ENCODE measurements at places on chromosomes 3 and 15.

DNA sequence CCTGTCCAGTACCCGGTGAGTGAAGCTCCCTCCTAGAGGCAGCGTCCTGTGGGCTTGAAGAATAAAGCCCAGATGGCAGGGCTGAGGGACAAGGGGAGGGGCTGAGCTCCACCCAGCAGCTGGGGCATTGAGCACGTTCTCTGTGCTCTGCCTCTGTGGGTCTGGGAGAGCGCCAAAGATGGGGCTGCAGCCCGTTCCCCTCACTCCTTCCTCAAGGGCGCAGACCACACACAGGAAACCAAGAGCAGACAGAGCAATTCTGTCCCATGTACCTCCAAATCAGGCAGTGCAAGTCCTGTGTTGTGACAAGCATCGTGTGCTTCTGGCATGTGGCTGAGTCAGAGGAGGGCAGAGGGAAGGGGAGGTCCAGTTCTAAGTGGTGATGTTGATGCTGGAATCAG is 15.7 kb upstream of the KIF23 start:
- no peak for DNase-seq

GRCh38 chr3:146814601-146815315 is 209.6 kb upstream of the PLSCR5 start:
- no peak for DNase-seq

- no peak for DNase-seq
These were observed 118.3 kb downstream of the TIGIT start for GRCh38 chr3:114411811-114412803.

- DNase-seq, result no peak
These were observed 28.2 kb downstream of the PSMD6 start for GRCh38 chr3:63995086-63995485.

DNA sequence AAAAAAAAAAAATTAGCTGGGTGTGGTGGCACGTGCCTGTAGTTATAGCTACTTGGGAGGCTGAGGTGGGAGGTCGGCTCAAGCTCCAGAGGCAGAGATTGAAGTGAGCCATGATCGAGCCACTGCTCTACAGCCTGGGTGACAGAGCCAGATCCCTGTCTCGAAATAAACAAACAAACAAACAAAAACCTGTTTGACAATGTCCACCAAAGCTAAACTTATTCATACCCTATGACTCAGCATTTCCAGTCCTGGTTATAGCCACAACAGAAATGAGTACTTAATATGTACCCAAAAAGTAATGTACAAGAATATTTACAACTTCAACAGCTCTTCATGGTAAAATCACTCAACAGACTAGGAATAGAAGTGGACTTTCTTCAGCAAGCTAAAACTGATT is 31.1 kb downstream of the SERP1 start:
- no peak for DNase-seq

DNA sequence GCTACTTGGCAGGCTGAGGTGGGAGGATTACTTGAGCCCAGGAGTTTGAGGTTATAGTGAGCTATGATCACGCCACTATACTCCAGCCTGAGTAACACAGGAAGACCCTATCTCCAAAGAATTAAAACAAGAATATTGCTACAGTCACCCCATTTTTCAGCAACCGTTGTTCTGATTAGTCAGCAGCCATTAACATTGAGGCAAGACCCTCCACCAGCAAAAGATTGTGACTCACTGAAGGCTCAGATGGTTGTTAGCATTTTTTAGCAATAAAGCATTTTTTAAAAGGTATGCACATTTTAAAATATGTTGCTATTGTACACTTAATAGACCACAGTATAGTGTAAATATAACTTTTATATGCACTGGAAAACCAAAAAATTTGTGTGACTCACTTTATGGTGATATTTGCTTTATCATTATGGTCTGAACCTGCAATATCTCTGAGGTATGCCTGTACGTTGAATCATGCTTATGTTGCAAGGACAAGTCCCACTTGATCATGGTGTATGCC is 492.6 kb downstream of the SQOR start:
- no peak for DNase-seq

GRCh38 chr3:183698318-183698751 is 738 bp downstream of the YEATS2 start:
- DNase-seq, result peak; percentile 30

GRCh38 chr3:132659365-132660051 is at the start of gene ACAD11:
TSS of gene ACAD11 (minus strand) at chr3:132659809. CDS start at chr3:132659751, 58 bp downstream.
- DNase-seq, result peak; percentile 62

DNA sequence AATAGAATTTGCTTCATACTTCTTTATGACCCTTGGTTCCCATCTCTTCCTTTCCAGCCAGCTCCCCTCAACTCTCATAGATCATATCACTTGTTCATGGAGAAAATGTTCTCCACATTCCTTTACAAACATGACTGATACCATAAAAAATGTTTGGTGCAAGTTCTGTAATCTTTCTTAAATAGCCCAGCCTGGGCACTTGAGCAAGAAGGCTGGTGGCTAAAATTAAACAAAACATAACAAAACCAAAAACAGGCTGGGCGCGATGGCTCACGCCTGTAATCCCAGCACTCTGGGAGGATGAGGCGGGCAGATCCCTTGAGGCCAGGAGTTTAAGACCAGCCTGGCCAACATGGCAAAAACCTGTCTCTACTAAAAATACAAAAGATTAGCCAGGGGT is 8.9 kb upstream of the POLR2M start:
- DNase-seq, result no peak

GRCh38 chr3:120300971-120301370 is 15.9 kb upstream of the GPR156 start:
- DNase-seq, result no peak

- DNase-seq, result no peak
These were observed 619.0 kb upstream of the GOLIM4 start for GRCh38 chr3:168714609-168715240.

- DNase-seq, result peak; percentile 56
These were observed at the start of gene MRAS for GRCh38 chr3:138347960-138348753. TSS of gene MRAS (plus strand) at chr3:138348579. CDS start at chr3:138372884, 24,305 bp downstream.

- DNase-seq, result no peak
These were observed 749.5 kb downstream of the ROBO1 start for GRCh38 chr3:79018265-79018664.

GRCh38 chr15:83190450-83190849 is 17.2 kb downstream of the HDGFL3 start:
- DNase-seq, result no peak

- no peak for DNase-seq
These were observed 388.0 kb downstream of the ZBTB20 start for GRCh38 chr3:114758831-114759699.

- no peak for DNase-seq
These were observed 118.9 kb downstream of the MAGI1 start for GRCh38 chr3:65919826-65920225.

DNA sequence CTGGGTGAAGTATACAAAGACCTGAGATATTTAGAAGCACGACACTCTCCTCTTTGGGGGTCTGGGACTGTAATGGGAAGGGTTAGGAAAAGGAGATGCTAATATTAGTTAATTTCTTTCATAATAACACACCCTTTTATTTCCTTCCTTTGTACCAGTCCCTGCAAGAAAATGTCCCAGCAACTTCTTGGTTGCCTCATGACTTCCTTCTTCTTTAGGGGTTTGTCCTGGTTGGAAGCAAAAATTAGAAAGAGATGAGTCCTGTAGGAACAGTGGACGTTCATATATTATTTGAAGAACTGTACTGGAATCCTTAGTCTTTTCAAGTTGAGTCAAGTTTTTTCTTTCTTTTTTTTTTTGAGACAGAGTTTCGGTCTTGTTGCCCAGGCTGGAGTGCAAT is 227.8 kb upstream of the TBL1XR1 start:
- no peak for DNase-seq

DNA sequence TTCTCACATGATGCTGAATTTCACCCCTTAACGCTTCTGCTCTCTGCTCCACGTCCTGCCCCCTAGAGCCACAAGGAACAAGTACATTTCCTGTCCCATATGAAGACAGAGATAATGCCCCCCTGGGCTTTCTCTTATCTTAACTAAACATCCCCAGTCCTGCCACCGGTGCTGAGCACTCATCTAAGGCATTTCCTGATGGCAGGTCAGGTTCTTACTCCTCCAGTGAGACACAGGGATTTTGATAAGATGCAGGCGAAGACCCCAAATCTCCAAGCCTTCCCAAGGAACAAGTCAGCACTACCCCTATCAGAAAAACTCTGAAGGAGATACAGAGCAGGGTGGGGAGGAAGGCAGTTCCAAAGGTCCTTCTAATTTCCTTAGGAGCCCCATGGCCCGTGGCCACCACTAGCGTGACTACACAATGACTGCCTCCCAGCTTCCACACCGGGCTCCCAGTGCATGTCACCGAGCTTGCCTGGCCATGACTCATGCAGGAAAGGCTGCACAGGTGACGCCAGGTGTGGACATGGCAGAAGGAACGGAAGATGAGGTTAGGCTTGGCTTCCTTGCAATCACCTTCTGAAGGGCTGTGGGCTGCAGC is 152.9 kb downstream of the XXYLT1 start:
- DNase-seq, result no peak

DNA sequence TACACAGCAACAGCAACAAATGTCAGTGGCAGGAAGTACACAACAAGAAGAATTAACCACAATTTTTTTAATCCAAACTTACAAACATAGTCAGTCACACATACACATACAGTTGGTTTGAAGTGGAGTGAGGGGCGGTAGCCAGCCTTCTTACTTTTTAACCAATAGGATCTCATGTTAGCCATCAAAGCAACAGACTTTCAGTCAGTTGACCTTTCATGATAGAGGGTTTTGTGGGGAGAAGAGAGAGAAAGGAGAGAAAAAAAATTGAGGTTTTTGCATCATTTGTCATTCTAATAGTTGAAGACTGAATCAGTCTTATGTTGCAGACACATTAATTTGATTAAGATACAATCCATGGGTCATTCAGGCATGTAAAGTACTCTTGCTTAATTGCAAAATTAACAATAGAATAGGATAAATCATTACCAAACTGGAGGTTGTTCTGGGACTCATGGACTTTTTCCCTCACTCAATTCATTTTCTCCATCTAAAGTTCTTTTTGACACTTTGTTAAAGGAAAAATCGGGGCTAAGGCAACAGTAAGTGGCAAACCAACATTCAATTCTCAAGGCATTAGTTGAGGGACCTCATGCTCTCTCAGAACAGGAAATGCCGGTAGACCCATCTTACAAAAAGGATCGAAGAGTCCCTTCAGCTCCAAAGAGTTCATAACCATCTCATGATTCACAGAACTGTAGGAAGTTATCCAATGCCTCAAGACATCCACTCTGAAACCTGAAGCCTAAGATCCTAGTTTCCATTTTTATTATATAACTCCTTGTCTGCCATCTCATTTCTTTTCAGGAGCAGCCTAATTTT is 159.5 kb upstream of the LPP start:
- no peak for DNase-seq

GRCh38 chr3:126130981-126131745 is 47.2 kb upstream of the SLC41A3 start:
- no peak for DNase-seq

DNA sequence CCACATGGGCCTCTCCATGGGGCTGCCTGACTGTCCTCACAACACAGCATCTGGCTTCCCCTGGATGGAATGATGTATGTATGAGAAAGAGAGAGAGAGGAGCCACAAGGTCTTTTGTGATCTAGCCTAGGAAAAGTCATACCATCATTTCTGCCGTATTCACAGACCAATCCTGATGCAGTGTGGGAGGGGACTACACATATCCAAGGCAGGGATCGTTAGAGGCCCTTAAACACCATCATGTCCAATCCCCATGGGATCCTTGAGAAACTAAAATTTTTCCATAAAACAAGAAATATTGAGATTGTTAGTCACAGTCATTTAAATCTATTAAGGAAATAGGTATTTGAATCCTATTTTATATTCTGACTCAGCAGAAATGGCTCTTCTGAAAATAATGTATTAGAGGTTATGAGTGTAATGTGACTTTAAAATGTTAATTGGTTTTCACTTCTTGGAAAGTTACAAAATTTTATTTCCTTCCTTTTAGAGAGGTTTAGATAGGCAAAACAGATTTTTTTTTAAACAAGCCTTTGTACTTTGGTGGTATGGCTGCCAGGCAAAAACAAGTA is 65.1 kb upstream of the TSC22D2 start:
- DNase-seq, result no peak

- DNase-seq, result peak; percentile 6
These were observed 79.1 kb upstream of the HACD2 start for GRCh38 chr3:123663977-123664376.

DNA sequence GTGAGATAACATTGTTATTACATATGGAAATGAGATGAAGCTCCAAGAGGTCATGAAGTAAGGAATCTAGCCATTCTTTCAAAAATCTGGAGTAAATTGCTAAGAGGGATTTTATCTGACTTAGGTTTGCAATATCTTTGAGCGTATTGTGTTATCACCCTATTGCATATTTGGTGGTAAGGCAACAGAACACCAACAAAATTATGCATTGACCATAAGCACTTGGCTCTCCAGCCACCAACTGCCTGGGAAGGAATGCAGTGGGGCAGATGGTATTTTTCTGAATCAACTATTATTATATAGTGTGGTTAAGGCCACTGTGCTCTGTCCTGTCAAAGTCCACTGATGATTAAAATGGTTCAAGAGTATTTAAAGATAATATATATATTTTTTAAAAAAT is 287.9 kb upstream of the SEMA6D start:
- DNase-seq, result no peak

GRCh38 chr3:2370317-2370716 is 271.7 kb downstream of the CNTN4 start:
- no peak for DNase-seq

GRCh38 chr15:43085921-43086320 is 19.9 kb downstream of the UBR1 start:
- DNase-seq, result no peak

DNA sequence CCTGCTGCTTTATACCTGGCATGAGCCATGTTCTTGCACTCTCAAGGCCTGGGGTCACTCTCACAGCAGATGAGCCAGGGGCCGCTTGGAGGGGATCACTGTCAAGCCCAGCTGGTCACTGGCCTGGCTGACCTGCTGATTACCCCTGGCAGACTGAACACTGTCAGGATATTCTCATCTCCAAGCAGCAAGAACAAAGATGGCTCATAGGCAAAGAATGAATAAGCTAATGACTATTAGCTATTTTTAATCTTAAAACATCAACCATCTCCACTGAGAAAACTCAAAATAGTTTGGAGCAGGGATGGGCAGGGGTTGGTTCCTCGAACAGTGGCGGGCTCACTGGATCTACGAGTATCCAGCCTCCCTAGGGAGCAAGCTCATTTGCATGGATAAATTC is 64.4 kb upstream of the ACAN start:
- DNase-seq, result no peak

- no peak for DNase-seq
These were observed 274.4 kb downstream of the ADAMTSL3 start for GRCh38 chr15:83928392-83928734.

DNA sequence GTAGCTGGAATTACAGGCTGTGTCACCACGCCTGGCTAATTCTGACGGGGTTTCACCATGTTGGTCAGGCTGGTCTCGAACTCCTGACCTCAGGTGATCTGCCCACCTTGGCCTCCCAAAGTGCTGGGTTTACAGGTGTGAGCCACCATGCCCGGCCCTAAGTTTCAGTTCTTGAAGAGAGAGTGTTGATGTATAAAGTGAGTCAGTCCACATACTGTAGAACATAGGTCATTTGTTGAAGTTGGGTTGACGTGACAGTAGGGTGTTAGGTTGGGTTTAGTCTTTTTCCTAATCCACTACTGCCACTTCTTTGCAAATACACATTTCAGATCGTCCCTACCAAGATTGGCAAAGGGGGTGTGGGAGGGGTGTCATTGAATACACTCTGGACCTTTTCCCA is 15.2 kb downstream of the DNAJC19 start:
- DNase-seq, result no peak

GRCh38 chr3:23805633-23806533 is at the start of gene UBE2E1:
TSS of gene UBE2E1 (plus strand) at chr3:23805955. CDS start at chr3:23807270, 1,315 bp downstream.
- peak; percentile 19 for DNase-seq
